Activated CD8-positive, alpha-beta memory T cell treated with anti-CD3 and anti-CD28 coated beads for 1 hour (primary cell): ENCODE measurements at places on chromosomes 12 and 14.

GRCh38 chr12:12930633-12931219, 21.2 kb downstream of the GPRC5D start:
- no peak for DNase-seq

- DNase-seq = no peak
Measured at GRCh38 chr12:45034861-45035265, 16.0 kb downstream of the DBX2 start.

DNA sequence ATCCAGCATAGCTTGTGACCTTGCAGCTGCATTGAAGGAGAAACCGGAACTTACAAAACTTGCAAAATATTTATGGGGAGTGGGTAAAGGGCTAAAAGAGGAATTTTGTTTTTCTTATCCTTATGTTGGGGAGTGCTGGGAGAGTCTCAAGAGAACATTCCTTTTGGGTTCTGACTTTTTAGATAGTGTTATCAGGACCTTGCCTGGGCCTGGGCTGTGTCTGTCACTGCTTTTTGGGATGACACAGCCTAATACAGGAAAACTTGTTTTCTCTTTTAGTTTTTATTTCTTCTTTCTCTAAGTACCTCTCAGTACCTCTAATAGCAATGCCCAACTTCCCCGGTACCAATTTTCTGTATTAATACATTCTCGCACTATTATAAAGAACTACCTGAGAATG, 850.6 kb downstream of the RPS29 start:
- no peak for DNase-seq

DNA sequence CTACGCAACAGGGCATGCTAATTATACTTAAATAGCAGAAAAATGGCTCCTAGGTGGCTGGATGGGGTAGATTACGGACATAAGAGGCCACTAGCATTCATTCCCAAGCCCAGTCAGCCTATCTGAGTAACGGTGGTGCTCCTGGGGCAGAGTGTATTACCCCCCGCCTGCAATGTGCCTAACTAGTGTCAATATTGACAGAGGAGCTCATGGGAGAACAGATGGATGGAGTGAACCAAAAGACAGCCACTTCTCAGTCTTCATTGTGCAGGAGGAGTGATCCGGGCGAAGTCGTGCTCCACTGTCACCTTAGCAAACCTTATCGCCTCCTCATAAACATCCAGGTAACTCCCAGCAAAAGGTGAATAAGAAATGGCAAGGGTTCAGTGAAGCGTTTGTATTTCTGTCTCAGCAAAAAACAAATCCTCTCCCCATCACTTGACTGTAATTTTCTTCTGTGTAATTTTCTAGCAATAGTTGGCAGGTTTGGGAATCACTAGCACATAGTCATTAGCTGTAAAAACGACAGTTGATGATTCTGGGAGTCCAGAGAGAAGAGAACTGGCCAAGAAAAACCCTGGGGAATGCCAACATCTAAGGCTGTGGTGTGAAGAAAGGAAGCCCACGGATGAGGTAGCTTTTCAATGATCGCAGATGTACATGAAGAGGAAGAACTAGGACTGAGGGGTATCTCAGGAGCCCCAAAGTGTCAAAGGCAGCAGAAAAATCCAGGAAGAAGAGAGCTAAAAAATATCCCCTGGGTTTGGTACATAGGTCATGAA, 126.6 kb upstream of the BCL2L14 start:
- DNase-seq = no peak

DNA sequence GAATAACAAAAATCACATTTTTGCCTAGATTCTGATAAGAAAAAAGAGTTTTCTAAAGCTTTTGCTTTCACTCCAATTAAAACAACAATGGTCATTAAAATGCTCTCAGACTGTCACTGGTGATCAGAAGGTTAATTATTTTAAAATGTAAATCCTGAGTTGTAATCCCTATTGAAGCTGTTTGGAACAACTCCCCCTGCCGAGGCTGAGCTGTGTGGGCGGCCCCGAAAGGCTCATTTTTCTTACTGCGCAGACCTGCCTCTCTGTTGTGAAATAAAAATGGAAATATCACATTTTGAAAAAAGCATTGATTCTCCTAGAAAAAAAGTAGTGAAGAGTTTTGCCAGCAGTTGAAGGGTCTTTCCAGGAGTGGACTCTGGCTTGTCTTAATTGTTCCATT, 174.8 kb upstream of the CDKN3 start:
- no peak for DNase-seq

DNA sequence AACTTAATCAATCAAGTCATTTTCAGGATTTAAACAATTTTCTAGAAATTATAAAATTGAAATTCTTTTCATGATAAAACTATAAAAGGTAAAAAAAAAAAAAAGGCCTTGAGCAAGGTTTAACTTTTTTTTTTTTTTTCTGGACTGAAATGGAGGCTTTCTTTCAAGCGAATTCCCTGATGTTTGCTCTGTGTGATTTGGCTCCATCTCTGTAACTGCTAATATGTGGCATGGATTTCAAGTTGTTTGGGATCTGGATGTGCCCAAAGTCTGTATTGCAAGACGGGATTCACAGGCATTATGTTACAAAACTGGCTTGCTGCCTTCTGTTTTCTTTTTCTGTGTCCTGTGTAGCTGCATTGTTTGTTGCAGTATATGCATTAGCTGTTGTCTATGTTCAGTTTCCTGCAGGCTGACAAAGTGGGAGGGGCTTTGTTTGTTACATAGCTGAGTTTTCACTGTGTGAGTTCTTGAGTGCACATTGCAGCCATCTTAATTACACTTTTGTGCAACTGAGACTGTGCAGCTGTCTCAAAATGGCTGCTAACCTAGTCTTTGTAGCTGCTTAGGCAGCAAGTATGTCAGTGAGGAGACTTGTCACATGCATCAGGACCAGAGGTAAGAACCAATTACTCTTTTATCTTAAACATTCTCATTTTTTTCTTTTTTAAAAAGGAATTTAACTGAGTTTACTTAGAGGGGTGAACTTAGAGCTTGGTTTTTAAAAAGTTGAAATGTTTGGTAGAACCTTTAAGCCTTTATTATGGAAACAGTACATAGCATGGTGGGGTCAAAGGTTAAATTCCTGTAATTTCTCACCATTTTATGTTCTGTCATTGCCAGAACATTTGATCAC, 19.5 kb downstream of the ATF7IP start:
- DNase-seq = no peak

- no peak for DNase-seq
Measured at GRCh38 chr12:104216521-104216924, 944 bp downstream of the TXNRD1 start.

GRCh38 chr12:32400114-32400672, 835 bp downstream of the FGD4 start:
- no peak for DNase-seq

- no peak for DNase-seq
Measured at GRCh38 chr14:98962118-98962517, 309.9 kb downstream of the BCL11B start.

GRCh38 chr12:112535017-112535416, 116.3 kb downstream of the PTPN11 start:
- no peak for DNase-seq

- no peak for DNase-seq
Measured at GRCh38 chr12:119255314-119255713, 76.6 kb downstream of the HSPB8 start.

GRCh38 chr14:58981840-58982239, 206.6 kb upstream of the DAAM1 start:
- no peak for DNase-seq

- DNase-seq = no peak
Measured at GRCh38 chr12:105819549-105819948, 319.2 kb downstream of the NUAK1 start.

GRCh38 chr14:22767323-22767589, 768 bp downstream of the OXA1L start:
- DNase-seq = no peak

GRCh38 chr12:12983420-12984035, 16.5 kb downstream of the HEBP1 start:
- DNase-seq = no peak

DNA sequence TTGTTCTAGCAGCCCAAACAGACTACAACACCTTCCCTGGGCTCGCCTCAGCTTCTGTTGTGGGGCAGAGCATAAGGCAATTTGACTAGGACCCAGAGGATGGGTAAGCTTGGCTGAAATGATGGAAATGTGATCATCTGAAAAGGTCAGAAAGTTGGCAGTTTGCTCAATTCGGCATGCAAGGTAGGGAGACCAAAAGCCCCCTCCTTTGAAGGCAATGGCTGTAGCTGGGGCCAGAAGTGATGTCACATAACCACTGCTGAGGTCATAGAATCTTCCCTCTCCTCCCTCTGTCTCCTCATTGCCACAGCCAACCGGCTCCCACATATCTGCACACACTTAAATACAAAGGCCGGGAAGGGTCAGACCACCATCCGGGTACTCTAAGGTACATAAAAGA, at the start of gene TPPP2:
Gene TPPP2, plus strand, starts transcription at position 301 of the 400 bp plus-strand sequence. CDS start 365 bp downstream, outside the sequence.
- no peak for DNase-seq

GRCh38 chr12:94445662-94446061, 14.0 kb downstream of the CEP83 start:
- no peak for DNase-seq

- no peak for DNase-seq
Measured at GRCh38 chr12:122480753-122481152, 20.0 kb downstream of the ZCCHC8 start.

- DNase-seq = no peak
Measured at GRCh38 chr14:57492859-57493258, 798 bp downstream of the CCDC198 start.

DNA sequence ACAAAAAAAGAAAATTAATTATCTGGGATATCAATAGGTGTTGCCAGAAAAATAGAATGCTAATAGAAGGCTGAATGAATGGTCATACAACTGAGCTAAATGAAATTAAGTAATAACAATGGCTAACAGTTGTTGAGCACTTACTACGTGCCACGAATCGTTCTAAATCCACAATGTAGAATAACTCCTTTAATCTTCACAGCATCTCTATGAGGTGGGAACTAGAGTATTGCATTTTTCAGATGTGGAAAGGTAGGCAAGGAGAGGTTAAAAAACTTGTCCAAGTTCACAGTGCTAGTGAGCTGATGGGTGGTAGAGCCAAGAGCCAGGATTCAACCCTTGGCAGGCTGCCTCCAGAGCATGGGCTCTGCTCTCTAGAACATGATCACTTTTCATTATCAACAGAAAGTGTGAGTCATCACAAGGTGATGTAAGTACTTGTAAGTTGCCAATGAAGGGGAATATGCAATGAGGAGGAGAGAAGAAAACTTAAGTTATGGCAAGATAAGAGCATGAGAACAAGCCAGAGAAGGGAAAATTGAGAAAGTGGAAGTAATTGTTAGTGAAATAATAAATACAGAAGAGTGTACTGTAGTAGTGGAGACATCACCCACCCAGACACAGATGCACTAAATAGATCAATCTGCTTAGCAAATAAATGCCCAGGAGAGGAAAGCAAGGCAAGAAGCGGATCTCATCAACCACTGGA, 122.1 kb downstream of the PRKD1 start:
- no peak for DNase-seq

GRCh38 chr14:99004112-99004511, 267.9 kb downstream of the BCL11B start:
- no peak for DNase-seq

GRCh38 chr12:114240288-114240687, 165.7 kb downstream of the TBX5 start:
- no peak for DNase-seq

GRCh38 chr12:48795550-48796455, 6.9 kb upstream of the ADCY6 start:
- peak; percentile 30 for DNase-seq

- DNase-seq = no peak
Measured at GRCh38 chr12:108248011-108248410, 91.1 kb downstream of the CMKLR1 start.

GRCh38 chr12:3041558-3042164, 35.5 kb upstream of the TSPAN9 start:
- DNase-seq = no peak

- DNase-seq = no peak
Measured at GRCh38 chr14:102971314-102971713, 48.9 kb downstream of the AMN start.

- no peak for DNase-seq
Measured at GRCh38 chr12:57229046-57229633, 371 bp upstream of the SHMT2 start.

DNA sequence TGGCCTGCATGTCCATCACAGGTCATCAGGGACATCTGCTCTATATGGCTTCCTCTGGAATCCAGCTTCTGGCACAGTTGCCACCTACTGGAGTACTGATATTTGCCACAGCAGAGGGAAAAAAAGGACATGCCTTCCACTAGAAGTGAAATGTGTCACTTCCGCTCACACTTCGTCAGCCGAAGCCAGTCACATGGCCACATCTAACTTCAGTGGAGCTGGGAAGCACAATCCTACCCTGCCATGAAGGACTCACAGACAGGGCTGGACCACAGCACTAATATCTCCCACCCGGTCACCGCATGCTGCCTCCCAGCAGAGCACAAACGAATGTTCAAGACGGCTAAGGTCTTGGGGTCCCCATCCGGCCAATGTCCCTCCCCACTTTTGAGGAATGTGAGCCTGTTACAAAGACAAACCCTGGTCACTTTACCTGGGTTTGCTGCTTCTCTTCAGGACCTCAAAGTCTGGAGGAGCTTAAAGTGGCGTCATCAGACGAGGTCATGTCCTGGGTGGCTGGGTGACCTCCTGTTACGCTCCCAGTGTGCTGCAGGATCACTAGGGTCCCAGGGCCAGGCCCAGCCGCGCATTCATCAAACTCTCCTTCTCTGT, 98.6 kb downstream of the GCH1 start:
- DNase-seq = no peak

DNA sequence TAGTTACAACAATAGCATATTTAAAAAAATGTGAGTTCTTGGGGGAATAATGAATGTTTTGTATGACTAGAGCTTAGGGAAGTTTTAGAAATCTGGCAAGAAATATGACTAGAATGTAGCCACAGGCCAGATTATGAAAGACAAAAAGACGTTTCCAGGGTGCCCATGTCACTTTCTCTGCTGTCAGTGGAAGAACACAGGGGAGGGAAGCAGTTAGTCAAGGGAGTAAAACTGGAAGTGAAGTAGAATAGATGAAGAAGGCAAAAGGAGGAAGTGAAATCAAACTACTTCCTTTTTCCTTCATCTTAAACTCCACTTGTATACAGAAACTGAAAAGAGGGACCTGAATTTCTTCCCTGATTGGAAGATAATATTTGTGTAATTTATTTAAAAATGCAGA, 81.2 kb upstream of the ATP2B1 start:
- DNase-seq = no peak

DNA sequence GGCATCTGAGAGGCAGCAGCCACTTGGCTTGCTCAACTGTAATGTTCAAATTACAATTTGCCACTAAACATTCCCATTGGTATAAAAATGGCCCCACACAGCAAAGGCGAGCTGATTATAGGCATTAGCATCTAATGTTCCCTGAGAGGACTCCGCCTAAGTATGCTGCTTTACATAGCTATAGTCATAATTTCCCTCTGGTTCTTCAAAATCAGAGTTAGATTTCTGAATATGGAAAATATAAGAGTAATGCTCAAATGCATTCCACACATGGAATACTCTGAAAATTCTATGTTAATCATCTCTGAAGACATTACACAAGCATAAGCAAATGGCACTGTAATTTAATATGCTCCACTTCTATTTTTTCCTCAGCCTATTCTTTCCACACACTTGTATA, 83.7 kb upstream of the BTG1 start:
- DNase-seq = no peak
